Cardiac septum (tissue), 1 donor: ENCODE measurements at places on chromosomes 6 and 20. TPM values are rescaled to one million over a fixed set of nuclear protein-coding genes. Genes with fewer than 3 reads are reported as not detected.

DNA sequence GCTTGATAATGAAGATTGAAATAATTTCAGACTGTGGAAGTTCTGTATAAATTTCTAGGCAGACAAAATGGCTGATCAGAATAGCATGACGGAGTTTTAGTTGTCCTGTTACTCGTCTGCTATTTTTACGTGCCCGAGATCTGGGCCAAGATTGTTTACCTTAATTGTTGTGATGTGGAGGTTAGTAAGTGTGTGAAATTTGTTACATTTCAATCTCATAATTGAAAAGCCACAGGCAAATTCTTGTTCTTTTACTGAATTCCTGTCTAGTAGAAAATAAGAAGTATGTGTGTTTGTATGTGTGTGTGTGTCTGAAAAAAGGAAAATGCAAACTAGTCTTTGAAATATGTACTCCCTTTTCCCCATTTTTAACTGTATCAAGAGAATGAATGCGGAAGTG lies 115.2 kb downstream of the UTRN start:
- no peak for DNase-seq

DNA sequence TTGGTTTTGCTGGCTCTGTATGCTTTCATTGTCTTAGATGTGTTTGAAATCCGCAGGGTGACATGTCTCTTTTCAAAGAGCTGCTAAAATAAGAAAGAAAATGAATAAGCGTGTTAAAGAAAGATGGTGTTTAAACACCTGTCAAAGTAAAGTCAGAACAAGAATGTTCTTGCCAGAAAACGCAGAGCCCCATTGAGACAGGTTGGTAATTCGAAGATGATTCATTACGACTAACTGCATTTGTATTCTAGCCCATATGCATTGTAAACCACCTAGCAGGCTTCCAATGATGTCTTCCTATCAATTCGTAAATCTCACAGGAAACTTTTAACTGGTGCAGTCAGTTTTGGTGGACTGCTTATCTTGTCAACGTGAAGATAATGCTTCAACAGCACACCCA lies 16.8 kb downstream of the PHACTR2 start:
- DNase-seq = no peak

DNA sequence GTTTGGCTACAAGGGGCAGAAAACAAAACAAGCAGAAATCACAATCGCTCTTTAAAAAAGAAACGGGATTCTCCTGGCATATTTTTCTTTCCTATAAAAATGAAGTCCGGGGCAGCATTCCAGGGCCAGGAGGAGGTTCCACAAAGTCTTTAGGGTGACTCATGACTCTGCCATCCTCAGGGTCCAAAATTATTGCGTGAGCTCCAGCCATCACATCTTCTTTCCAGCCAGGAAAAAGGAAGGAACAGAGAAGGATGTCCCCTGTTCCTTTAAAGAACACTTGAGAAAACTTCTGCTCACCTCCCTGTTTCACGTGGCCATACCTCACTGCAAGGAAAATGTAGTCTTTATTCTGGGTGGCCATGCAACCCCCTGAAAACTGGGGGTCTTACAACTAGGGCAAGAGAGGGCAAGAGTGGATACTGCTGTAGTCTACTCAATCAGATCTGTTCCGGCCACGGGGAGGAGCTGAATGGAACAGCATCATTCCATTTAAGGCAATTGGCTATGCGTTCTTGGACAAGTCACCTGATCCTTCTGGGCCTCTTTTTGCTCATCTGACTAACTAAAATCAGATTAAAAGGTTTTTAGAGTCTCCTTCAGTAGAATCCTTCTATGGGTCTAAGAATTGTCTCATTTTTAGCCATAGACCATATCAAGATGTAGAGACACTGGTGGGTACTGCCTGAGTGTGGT lies 49.4 kb downstream of the CTCFL start:
- peak; percentile 56 for DNase-seq

- no peak for DNase-seq
These were observed 80.0 kb upstream of the PREP start for GRCh38 chr6:105482921-105483320.

DNA sequence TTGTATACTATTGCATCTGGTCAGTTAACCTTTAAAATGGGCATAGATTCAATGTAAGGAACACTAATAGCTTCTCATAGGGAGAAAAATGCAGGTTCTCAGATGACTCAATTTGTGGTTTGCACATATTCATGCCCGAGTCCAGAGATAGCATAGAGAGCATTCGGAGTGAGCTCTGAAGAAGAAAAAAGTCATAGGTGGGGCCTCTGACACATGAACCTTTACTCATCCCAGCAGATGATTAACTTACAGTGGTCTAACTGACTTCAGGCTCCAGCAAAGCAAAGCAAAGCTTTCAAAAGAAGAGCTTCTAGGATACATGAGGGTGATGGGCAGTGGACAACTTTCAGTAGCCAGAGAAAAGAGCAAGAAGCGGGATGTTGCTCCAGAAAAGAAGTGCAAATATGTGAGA lies 55.3 kb upstream of the BTN3A2 start:
- no peak for DNase-seq

- no peak for DNase-seq
These were observed 289.1 kb downstream of the TAF4 start for GRCh38 chr20:61776491-61777075.

DNA sequence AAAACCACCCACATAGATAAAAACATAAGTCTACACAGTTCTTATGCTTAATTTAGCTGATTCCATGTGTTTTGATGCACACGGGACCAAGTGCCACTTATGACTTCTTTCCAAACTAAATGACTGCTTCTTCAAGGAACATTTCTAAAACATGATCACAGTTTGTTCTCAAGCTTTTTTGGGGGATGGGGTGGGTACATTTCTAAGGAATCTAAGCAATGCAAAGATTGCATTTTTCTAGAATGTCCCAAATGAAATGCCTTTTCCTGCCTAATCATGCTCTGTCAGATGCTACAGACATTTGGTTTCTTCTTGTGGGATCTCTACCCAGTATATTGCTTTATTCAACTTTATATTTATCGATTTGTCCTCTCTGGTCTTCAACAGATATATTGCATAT lies 496.8 kb upstream of the JAG1 start:
- no peak for DNase-seq

GRCh38 chr20:16711661-16712258 lies 18.1 kb upstream of the SNRPB2 start:
- DNase-seq = no peak

GRCh38 chr20:4592316-4593148 lies 129.2 kb upstream of the PRND start:
- no peak for DNase-seq

DNA sequence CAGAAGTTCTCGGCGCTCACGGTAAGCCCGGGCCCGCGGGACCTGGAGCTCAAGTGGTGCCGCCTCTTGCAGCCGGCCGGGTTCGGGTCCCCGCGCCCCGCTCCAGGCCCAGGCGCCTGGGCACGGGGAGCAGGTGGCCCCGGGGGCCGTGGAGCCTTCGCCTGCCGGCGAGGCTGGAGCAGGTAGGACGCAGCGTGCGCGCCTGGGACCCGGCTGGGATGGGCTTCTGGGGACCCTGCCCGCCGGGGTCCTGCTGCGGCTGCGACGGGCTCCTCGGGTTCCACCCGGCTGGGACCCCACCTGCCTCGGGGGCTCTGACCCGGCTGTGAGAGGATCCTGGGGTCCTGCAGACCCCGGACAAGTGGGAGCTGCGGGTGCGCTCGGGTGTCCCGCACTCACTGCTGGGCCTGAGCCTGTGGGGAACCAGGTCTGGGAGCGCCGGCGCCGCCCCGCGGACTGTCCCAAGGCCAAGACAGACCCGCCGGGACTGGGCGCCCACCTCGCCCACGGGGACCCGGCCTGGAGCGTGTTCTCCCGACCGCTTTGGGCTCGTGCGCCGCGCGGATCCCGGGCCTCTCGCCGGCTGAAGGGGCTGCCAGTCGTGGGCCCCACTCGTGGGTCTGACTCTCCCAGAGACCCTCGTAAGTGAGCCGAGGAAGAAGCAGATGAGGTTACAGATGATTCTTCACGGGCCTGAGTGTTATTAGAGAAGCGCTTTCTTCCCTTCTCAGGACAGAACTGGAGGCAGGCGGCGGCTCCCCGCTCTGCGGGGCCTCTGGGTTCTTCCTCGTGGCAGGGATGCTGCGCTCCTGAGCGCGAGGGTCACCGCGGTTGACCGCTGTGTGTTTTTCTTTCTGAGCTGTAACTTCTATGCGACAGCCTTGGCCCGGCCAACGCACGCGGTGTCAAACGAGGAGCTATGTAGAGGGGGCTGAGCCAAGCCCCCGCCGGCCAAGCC lies 729 bp downstream of the SMOC2 start:
- no peak for DNase-seq

DNA sequence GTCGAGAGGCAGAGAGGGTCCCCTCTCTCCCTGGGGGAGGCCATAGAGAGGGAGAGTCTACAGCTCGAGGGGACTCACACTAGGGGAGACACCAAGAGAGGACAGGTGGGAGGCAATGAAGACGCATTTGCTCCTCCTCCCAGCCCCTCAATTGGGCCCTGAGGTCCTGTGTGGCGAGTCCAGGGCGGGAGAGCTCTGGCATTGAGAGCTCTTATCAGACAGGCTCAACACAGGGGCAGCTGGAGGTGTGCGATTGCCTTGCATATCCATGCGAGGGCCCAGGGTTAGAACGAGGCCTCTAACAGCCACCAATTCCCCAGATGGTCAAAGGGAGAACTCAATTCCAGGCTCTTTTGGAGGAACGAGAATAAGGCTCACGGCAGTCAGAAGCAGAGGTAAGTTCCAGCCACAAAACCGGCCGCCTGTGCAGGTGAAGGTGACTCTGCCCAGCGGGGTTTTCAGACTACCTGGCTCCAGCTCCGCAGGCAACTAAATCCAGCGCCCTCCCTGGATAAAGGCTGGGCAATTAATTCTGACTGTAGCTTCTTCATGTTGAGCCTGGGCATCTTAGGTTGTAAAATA lies 94.0 kb upstream of the MPC1 start:
- DNase-seq = peak; percentile 59

DNA sequence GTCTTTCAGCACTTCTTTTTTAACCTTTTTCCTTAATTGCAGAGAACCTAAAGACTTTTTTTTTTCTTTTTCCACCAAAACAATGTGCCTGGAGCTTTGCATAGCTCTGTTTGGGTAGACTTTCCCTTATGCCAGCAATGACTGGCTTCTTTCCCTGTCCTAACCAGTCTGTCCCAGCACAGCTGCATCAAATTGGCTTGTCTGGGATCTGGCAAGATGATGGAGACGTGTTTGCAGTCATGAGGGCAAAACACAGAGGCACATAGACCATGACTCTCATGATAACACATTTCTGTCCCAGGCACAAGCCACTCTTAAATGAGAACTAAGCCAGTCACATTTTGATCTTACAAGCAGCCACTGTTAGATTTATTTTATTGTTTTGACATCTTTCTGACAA lies 16.5 kb downstream of the HEY2 start:
- no peak for DNase-seq

GRCh38 chr6:91654357-91654756 lies 1067.5 kb upstream of the MAP3K7 start:
- no peak for DNase-seq

GRCh38 chr6:159068904-159069578 lies 24.2 kb upstream of the TAGAP start:
- peak; percentile 86 for DNase-seq

DNA sequence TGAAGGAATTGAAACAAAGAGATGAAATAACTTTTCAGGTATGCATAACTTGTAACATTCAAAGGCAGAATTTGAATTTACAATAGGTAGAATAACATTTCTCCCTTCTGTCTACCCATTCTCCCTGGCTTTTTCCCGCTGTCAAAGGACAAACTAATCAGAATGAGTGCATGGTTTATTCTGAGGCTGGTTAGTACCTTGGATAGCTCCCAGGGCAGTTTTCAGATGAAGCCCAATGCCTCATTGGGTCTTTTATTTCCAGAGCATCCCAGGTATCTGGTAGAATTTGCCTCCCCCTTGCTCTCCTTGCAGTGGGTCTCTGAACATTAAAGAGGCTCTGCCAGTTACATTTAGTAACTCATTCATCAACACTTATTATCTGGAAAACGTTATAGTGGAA lies 665.5 kb downstream of the BCKDHB start:
- no peak for DNase-seq

- DNase-seq = no peak
These were observed 21.4 kb downstream of the CRYBG1 start for GRCh38 chr6:106381881-106382280.

- DNase-seq = no peak
These were observed at the start of gene WFDC10A for GRCh38 chr20:45629496-45630100. Gene WFDC10A (plus strand): TSS chr20:45629739. CDS start chr20:45629814, 75 bp downstream.

- no peak for DNase-seq
These were observed 44.2 kb upstream of the ESR1 start for GRCh38 chr6:151763303-151763702.

GRCh38 chr20:325889-326644 lies 715 bp downstream of the SOX12 start:
- DNase-seq = peak; percentile 84

GRCh38 chr20:54920491-54920890 lies 445.1 kb downstream of the DOK5 start:
- no peak for DNase-seq

- no peak for DNase-seq
These were observed 121.9 kb downstream of the MTHFD1L start for GRCh38 chr6:150987371-150987828.

GRCh38 chr20:36670665-36671357 lies 24.8 kb upstream of the SLA2 start:
- DNase-seq = no peak

GRCh38 chr6:105243487-105243886 lies 63.7 kb upstream of the POPDC3 start:
- no peak for DNase-seq

DNA sequence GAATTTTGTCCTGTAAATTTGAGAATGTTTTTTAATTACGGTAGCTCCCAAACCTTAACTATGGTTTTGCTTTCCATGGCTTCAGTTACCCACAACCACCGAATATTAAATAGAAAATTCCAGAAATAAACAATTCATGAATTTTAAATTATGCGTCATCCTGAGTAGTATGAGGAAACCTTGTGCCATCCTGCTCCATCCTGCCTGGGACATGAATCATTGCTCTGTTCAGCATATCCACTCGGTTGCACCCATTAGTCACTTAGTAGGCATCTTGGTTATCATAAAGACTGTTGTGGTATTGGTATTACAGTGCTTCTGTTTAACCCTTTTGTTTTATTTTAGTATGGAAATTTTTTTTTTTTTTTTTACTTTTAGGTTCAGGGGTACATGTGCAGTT lies 39.7 kb downstream of the KCNS1 start:
- DNase-seq = no peak

The ARFGEF3 gene
- total RNA-seq = 9.6 TPM

The SSTR4 gene
- not detected for total RNA-seq

The ESR1 gene
- total RNA-seq = 0.75 TPM

The MBOAT1 gene
- 2.4 TPM for total RNA-seq

The CNKSR3 gene
- total RNA-seq = 34.4 TPM

The SLC22A7 gene
- total RNA-seq = not detected

The HDGFL1 gene
- total RNA-seq = not detected

The MMP24 gene
- 0.40 TPM for total RNA-seq

The GABRR1 gene
- total RNA-seq = not detected

The PIGU gene
- total RNA-seq = 11.0 TPM

The ABHD16B gene
- total RNA-seq = not detected

The NTSR1 gene
- 0.08 TPM for total RNA-seq

The NKX2-4 gene
- total RNA-seq = not detected

The RGS17 gene
- total RNA-seq = 0.43 TPM

The ULBP2 gene
- total RNA-seq = 1.1 TPM

The NCR2 gene
- total RNA-seq = not detected

The RNF144B gene
- 9.3 TPM for total RNA-seq
